ENCODE measurements at places on chromosomes 11 and 22.

DNA sequence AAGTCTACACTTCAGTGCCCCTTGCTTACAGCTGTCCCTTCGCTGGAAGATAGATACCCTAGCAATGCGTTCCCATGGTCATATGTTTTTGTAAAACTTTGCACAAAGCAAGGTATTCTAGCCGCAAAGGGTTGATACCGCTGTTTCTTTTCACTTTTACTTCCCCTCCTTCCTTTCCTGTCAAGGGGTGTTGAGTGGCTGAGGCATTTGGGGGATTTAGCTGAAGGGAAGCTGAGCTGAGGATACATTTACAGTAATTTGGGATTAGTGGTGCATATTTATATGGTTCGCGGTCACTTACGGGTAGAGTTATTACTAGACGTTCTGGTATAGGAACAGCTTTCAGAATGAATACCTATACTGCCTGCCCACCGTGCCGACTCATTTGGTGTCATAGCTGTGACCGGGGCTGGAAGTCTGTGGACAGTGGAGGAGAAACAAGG, 86.9 kb upstream of the WNT11 start:
- DNase-seq, result no peak

- DNase-seq, result no peak
These were observed 57.5 kb upstream of the ANO1 start for GRCh38 chr11:70020336-70021214.

GRCh38 chr11:130413405-130414106, 14.9 kb downstream of the ADAMTS8 start:
- no peak for DNase-seq

DNA sequence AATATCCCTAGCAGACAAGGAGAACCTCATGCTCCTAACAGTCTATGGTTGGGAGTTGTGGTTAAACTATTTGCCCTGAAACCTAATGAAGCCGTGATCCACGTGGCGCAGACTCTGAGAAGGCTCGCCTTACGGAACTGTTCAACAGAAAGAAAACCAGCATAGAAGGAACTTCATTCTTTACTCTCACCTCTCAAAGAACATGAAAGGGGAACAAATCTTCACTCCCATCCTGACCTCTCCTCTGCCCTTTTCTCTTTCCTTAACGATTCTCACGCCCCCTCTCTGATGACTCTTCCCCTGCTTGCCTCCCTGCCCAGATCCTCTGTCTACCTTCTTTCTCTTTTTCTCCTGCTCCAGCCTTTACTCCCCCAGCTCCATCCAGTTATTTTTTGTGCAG, 54.2 kb downstream of the IRAG1 start:
- DNase-seq, result no peak
